ENCODE measurements at places on chromosomes 5 and 9.

GRCh38 chr5:133639850-133640528 lies 27.6 kb upstream of the FSTL4 start:
- DNase-seq, result no peak

GRCh38 chr5:57937501-57938173 lies 455.0 kb upstream of the ACTBL2 start:
- DNase-seq, result no peak

DNA sequence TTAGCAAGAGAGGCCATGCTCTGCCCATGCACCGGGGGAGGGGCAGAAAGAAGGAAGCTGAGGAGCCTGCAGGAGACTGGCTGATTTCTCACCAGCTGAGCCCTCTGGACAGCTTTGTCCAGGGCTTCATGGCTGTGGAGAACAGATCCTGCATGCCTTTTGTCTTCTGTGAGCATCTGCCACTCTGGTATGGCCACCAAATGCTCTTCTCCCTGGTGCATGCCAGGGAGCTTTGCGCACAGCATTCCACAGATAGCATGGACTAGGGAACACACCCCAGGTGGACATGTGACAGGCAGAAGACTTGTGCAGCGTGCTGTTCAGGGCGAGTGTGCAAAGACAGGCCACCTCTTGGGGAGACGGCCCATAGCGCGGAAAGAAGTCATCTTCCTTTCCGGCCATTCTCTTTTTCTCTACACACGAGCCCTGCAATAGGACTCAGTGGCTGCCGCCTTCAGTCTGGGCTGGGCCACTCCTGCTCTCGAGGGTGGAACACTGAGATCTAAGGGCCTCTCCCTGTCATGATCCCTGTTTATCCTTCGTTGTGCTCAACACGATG lies 56.7 kb downstream of the GADD45G start:
- no peak for DNase-seq

DNA sequence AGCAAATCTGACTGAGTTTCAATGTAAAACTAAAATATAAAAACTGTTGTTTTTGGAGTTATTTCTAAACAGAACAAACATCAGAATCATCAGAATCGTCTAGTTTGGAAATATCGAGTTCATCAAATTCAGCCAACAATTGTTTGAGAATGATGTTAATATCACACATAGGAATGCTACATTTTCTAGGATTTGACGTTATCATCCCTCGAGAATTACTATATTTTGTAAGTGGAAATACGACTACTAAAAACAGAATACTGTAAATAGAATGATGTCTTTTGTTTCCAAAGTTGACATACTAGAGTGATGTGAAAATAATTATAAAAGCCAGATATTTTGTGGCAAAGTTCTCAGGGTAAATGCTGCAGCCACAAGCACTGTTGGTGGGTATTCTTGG lies 805.9 kb downstream of the TLE1 start:
- no peak for DNase-seq

GRCh38 chr9:78605041-78606000 lies 308.4 kb downstream of the PSAT1 start:
- no peak for DNase-seq

GRCh38 chr5:167229751-167230150 lies 1061.7 kb upstream of the WWC1 start:
- no peak for DNase-seq

DNA sequence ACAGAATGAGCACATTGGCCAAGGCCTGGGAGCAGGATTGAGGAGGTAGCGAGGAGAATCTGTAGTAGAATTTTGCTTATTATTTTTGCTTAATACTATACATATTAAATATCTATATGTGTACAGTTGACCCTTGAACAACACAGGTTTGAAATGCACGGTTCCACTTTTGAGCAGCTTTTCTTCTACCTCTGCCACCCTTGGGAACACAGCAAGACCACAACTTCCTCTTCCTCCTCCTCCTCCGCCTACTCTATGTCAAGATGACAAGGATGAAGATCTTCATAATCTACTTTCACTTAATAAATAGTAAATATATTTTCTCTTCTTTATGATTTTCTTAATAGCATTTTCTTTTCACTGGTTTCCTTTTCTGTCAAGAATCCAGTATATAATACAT lies 541.4 kb downstream of the KCTD16 start:
- DNase-seq, result no peak

DNA sequence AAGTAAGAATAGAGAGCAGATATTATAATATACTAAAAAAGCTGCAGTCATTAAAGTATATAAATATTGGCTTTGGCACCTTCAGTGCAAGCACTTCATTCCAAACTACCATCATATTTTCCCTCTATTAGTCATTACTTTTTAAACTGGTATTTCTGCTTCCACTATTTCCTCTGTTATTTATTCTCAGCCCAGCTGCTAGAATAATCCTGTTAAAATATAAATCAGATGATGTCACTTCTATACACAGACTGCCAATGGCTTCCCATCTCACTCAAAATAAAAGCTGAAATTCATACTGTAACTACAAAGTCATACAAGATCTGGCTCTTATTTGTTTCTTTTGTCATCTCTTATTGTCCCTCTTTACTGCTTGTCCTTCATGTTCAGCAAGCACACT lies 432.9 kb downstream of the TLE4 start:
- no peak for DNase-seq

GRCh38 chr9:108167136-108167900 lies 677.7 kb upstream of the KLF4 start:
- no peak for DNase-seq

DNA sequence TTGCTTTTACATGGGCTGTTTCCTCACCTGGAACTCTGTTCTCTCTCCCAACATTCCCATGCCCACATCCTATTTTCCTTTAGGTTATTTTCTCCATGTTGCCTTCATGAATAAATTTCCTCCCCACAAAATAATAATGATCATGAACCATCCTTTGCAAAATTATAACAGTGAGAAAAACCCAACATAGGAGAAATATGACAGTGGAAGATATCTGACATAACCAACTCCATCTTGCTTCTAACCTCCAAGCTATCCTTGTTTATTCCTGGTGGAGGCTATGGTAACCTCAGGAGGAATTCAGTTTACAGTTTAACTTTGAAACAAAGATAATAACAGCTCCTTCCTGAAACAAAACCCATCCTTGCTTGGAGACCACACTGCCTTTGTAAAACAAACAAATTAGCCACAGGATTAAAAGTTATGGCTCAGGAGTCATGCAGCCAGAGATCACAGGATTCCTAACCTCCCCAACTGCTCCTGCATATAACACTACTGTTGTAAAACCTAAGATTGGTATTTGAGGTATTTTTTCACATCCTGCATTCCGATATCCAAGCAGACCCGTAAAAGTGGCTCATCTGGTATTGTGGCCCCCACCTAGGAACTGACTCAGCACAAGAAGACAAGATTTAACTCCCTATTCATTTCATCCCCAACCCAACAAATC lies 212.4 kb downstream of the TRIM32 start:
- no peak for DNase-seq

GRCh38 chr5:10337986-10338385 lies 15.5 kb upstream of the MARCHF6 start:
- no peak for DNase-seq

DNA sequence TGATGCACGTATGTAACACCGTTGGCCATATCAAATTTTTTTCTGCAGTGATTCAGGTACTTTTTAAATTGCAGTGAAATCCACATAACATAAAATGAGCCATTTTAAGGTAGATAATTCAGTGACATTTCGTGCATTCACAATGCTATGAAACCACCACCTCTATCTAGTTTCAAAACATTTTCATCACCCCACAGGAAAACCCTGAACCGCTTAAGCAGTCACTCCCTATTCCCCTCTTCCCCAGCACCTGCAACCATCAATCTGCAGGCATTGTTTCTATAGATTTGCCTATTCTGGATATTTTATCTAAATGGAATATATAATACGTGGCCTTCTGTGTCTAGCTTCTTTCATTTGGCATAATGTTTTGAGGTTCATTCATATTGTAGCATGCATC lies 79.2 kb downstream of the BOD1 start:
- DNase-seq, result no peak

DNA sequence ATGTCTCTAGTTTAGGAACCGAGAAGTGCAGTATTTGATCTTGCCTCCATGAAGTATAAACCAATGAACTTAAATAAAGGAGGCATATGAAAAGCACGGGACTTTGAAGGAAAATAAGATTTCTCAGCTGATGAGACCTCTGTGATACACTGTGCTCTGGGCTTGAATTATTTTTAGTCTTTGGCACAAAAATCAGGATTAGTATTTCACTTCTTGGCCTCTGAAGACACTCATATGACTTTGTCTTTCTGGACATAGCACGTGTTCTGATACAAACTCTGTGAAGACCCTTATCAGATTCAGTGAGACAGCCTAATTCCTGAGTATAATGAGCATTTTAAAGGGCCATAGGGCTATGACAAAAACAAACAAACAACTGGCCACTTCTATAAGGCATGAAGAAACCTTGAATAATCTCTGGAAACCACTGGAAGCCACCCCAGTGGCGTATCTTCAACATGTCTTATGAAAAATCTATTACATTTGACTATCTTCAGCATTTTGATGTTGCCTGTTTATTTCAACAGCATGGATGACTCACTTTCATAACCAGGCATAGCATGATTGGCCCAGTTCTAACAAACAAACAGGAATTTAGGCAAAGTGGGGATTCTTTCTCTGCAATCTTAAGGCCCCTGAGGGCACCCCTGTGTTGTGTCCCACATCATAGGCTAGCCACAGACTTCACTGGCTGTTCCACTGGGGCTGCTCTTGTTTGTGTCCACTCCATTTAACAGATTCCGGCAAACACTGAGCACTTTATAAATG lies 90.3 kb upstream of the ZNF462 start:
- no peak for DNase-seq

- no peak for DNase-seq
Observed at GRCh38 chr9:123033352-123033751, at the start of gene GPR21. TSS of gene GPR21 (plus strand) at chr9:123033667. CDS start at chr9:123034567, 900 bp downstream.

- DNase-seq, result no peak
Observed at GRCh38 chr5:2415678-2416077, 335.8 kb downstream of the IRX2 start.

GRCh38 chr5:127101533-127101932 lies 28.2 kb upstream of the C5orf63 start:
- DNase-seq, result no peak

DNA sequence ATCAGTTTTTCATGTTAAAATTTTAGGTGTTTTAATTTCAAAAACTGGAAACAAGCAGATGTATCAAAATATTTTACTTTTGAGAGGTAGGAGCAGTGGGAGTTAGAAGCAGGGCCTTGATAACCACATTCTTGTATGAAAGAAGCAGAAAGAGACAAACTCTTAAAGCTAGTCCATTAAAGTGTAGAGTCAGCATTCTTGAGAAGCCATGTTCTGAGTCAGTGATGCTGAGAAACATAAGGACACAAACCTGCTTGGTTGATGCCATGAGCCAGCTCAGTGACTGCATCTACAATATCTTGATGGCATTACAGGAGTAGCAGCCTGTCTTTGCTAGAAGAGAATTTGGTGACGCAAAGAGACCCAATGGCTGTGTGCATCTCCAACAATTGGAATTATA lies 826.1 kb upstream of the CTNND2 start:
- no peak for DNase-seq

DNA sequence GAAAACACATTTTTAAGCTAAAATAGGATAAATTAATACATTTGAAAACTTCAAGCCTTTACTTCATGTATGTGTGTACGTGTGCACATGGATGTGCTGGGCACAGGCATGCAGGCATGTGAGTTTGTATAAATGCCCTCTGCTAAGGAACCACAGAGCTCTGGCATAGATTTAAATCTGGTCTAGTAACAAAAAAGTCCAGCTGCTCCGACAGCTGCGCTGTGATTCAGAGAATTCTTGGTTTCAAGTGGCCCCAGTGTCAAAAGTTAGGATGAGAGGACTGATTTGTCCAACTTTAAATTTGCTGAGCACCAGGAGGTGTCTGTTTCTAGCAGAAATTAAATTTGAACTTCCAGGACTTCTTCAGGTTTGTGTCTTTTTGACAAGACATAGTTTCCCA lies 203.7 kb upstream of the TUT7 start:
- no peak for DNase-seq

GRCh38 chr9:125603478-125604021 lies 103.5 kb downstream of the MAPKAP1 start:
- no peak for DNase-seq

DNA sequence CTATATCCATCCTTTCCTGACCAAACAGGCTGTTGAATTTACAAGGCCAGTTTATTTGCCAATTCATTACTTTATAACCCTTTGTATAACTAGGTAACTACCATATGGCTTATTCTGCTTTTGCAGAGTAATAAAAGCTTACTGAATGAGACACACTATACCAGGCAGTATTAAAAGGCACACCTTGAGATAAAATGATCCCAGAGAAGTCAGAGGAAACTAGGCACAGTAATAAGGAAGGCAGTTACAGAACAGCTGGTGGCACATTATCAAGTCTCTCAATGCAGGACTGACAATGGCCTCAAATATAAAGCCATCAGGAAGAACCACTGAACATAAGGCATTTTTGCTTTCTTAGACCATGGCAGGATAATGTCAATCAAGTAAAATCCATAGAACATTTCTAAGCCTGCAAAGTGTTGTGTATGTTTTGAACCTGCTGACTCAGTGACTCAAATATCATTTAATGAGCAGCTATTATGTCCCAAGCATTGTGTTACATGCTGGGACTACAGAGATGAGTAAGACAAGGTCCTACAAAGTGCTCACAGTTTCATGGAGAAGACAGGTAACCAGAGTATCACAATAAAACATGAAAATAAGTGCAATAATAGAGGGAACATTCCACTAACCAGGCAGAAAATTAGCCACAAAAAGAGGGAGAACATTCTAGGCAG lies 52.5 kb downstream of the OXCT1 start:
- DNase-seq, result no peak

GRCh38 chr5:42015681-42016080 lies 90.6 kb downstream of the FBXO4 start:
- no peak for DNase-seq

- no peak for DNase-seq
Observed at GRCh38 chr5:65151614-65152013, 330.1 kb downstream of the ADAMTS6 start.

GRCh38 chr9:119662329-119662728 lies 293.1 kb upstream of the BRINP1 start:
- DNase-seq, result no peak

DNA sequence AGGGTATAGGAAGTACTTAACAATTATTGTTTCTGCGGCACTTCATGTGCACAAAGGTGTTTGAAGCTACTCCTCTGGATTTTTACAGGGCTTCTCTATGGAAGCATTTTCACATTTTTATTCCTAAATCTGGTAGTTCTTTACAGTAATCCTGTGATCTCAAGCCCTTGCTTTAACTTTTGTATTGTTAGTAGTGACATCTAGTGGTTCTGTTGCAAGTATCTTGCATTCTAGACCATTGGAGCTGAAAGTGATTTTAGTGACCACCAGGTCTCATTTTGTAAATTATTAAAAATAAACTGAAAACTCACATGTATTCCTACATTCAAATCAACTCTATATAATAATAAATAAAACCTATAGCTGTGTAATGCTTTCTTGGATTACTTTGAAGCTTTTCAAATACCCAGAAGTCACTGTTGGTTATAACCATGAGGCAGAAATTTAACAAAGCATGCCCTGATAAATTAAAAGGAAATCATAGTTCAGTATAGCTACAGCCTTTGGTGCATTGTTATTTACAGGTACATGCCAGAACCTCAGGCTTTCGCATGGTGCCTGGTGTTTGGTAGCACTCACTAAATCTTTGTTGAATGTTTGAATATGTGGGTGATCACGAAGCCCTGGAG lies 18.9 kb downstream of the RPS23 start:
- DNase-seq, result no peak

Measured in central memory CD4-positive, alpha-beta T cell (primary cell).